Fibroblast of skin of left biceps (primary cell): ENCODE measurements at places on chromosomes 6 and 20.

- no peak for DNase-seq
Observed at GRCh38 chr6:87092435-87092834, 2.5 kb downstream of the CGA start.

GRCh38 chr6:96235927-96236326, 220.2 kb downstream of the FUT9 start:
- DNase-seq, result no peak

- DNase-seq, result no peak
Observed at GRCh38 chr20:63966172-63966943, 3.4 kb downstream of the ZNF512B start.

GRCh38 chr20:32621071-32621890, 36.1 kb upstream of the NOL4L start:
- DNase-seq, result no peak

- no peak for DNase-seq
Observed at GRCh38 chr6:148984531-148985056, 237.8 kb downstream of the UST start.

DNA sequence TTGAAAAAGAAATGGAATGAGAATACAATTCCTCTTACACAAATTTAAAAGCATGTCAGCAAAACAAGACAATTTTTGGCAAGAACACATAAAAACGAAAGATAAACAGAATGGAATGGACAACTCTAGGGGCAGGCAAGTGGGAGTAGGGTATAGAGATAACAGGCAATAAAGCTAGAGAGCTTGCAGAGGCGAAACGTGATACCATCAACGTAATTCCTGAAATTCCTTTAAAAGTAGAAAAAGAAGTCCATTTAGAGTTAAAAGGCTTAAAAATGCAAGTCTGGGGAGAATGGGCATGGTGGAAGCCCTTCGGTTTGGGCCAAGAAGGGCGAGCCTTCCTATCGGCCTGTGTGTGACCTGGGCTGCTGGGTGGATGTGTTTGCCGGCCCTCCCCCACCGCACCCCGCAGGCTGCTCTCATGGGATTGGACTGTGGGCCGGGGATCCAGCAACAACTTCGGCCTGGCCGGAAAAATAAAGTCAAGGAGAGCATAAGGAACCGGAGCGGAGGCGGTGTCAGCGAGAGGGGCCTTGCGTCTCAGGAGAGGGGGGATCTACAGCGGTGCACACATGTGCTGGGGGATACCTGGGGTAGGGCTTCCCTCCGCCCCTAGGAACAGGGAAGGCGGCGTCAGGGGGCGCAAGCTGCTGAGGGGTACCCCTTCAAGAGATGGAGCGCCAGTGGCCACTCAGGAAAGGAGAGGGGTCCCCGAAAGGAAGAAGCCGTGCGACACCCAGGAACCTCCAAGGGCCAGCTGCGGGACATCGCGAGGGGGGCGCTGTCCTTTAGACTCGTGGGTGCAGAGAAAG, 4.1 kb downstream of the TMEM239 start:
- no peak for DNase-seq

DNA sequence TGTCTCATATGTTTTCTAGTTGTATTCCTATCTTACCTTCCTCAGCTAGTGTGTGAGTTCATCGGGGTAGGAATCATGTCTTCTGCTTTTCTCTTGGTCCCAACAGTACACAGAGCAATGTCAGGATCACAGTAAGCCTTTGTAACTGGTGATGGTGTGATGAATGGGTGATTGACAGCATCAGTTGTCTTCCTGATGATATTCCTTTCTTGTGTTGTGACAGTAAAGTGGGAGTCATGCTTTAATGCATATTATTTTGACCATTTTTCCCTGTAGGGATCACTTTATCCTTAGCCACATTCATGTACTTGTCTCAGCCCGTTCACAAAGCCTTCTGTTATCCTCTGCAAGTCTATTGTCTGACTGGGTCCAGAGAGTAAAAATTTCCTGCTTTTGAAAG, 501.7 kb downstream of the UTRN start:
- DNase-seq, result no peak

DNA sequence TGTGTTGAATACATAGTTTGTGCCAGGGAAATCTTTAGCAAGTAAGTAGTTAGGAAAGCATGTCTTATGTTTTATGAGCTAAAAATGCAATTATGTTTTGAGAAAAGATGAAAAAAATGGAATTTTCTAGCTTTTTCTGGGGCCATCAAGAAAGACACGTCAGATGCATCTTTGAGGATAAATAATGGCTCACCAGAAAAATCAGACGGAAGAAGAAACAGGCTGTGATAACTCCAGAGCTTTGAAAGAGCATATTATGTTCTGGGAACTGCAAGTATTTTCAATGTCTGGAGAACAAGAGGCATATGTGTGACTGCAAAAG, 173.7 kb downstream of the CLVS2 start:
- DNase-seq, result no peak

DNA sequence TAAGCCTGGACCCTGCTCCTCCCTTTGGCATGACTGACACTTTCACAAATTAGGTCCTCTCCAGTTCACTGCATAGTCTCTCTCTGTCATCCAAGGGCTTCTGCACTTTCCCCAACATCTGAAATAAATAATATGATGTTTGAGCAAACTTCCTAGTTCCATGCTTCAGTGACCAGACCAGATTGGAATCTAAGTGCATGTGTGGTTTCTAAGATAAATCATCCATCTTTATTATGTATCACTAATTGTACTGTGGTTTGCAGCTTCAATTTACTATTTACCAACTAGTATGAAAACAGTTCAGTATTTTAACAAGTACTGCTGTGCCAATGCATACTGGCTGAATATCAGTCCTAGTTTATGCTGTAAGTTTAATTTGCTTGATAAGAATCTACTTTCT, 18.7 kb downstream of the SESN1 start:
- DNase-seq, result peak; percentile 43

DNA sequence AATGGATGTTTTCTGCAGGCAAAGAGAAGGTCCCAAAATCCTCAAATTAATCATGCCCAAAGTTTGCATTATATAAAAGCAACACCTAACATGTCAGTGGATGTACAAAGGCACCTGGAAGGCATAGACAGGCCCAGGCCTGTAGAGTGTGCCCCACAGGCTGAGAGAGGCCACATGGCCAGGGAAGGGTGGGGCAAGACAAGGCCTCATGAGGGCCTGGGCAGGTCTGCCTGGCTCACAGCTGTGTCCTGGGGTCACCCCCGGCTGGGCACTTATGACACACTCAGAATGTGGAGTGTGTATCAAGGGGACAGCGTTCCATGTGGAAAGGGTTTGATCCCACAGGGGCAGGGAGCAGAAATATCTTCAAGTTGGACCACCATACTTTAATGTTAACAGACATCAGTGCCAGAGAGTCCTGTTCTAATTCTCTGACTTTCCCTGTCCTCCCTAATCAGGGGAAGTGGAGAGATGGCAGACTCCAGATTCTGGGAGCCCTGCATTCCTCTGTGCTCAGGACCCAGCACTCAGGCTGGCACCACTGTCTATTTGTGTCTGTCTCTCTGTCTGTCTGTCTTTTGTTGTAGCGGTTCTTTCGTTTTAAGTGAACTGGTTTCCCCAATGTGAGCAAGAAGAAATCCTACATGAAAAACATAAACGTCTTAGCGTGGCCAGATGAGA, 178.3 kb upstream of the FOXA2 start:
- DNase-seq, result no peak

- no peak for DNase-seq
Observed at GRCh38 chr6:63510849-63511248, 61.4 kb upstream of the LOC128125822 start.

DNA sequence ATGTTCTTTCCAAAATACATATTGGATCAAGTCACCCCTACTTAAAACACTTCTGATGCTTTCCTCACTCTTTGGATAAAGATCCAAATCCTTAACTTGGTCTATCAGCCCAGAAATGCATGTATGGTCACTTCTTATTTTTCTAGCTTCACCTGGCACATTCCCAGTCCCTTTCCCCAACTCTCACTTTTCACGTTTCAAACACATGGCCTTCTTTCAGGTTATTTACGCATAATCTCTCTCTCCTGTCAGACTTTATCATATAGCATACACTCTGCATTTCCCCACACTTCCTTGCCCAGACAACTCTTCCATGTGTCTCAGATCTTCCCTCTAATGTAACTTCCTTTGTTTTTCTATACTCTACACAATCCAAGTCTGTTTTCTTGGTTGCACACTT, 12.8 kb downstream of the PHIP start:
- DNase-seq, result no peak

DNA sequence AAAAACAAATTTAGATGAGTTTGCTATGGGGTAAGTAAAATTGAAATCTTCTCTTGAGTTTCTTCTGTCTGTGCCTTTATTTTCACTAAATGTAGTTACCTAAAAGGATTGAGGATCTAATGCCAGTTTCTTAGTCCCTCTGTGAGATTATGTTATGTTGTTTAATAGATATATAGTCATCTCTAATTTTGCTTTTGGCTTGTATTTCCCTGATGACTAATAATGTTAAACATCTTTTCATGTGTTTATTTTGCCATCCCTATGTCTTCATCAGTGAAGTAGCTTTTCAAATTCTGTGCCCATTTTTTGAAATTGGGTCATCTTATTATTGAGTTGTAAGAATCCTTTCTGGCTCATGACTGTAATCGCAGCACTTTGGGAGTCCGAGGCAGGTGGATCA, 13.7 kb downstream of the QRSL1 start:
- no peak for DNase-seq
